ENCODE measurements at places on chromosomes 11 and 22.

DNA sequence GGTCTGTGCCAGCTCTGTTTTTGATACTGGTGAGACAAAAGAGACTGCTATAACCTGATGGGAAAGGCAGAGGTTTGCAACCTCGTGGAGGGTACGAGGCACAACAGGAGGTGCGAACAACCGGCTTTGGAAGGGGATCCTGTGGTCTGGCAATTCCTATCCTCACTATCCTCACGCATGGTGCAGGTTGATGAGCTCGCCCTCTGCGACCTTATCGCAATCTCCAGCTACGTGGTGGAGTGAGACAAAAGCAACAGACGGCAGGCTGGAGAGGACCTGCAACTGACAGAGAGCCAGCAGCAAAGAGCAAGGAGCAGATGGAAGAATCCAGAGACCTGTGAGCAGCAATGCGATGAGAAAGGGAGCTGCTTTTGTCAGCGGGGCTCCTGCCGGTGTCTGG lies 47.3 kb upstream of the TSKU start:
- no peak for DNase-seq

DNA sequence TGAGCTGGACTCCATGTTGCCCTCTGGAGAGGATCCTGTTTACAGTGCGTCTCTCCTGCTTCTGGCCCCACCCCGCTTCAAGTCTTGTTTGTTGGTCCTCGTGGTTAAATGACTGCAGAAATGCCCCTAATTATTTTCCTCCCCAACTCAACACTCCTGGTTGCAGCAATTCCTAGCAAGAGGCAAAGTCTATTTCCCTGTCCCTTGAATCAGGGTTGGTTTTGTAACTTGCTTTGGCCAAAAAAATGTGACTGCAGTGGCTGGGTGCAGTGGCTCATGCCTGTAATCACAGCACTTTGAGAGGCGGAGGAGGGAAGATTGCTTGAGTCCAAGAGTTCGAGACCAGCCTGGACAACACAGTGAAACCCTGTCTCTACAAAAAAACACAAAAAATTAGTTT lies 41.0 kb upstream of the FGF3 start:
- DNase-seq = no peak

- no peak for DNase-seq
These were observed 8.0 kb upstream of the FIBIN start for GRCh38 chr11:26985943-26986342.

DNA sequence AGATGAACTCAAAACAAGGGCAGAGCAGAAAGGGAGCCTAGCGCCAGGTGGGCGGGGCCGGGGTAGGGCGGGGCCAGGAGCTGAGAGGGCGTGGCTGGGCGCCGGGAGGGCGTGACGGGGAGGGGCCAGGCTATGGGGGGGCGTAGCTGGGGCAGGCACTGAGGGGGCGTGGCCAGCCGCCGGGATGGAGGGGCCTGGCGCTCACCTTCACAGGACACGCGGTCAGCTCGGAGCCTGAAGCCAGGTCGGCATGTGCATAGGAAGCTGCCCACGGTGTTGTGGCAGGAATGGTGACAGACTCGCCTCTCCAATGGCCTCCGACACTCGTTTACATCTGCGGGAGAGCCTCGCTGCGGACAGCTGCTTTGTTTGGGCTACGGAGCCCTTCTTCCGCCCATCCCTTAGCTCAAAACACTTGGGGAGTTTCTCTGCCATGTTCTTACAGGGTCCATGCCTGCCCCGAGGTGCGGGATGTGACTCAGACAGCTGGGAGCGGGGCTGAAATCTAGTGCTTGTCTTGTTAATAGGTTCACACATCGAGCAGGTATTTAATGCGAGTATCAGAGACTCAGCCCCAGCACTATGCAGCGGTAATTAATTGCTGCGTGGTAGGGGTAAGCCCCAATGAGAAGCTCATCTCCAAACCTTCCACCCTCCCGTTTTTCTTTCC lies 13.4 kb downstream of the VWCE start:
- DNase-seq = no peak

DNA sequence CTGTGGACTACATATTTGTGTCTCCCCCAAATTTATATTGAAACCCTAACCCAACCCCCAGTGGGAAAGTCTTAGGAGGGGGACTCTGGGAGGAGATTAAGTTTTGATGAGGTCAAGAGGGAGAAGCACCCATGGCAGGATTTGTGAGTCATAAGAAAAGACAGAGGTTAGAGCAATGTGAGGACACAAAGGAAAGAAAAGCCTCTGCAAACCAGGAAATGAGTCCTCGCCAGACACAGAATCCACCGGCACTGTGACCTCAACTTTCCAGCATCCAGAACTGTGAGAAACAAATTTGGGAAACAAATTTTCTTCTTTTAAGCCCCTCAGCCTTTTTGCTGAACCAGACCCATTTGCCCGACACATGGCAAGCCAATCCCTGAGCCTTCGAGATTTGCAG lies 397.0 kb downstream of the NTM start:
- DNase-seq = no peak

GRCh38 chr11:108351468-108351867 lies 115.9 kb downstream of the C11orf65 start:
- DNase-seq = no peak

GRCh38 chr11:34792814-34793258 lies 123.3 kb downstream of the APIP start:
- no peak for DNase-seq

GRCh38 chr11:108393046-108393445 lies 74.3 kb downstream of the C11orf65 start:
- no peak for DNase-seq

DNA sequence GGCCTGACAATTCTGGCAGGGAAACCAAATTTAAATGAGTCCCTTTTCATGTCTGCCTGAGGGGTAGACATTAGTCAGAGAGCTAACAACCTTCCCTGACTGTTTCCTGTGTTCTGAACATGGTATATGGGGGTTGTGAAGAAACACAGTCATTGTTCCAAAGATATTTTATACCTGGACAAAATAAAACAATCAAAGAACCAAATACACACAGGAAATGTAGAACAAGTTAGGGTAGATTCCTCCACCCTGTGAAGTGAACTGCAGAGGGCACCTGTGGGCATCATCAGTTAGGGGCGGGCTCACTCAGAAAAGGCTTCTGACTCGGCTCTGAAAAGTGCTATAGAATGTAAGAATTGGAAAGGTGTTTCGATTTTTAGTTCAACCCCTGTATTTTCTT lies 231.9 kb upstream of the CADM1 start:
- DNase-seq = no peak

DNA sequence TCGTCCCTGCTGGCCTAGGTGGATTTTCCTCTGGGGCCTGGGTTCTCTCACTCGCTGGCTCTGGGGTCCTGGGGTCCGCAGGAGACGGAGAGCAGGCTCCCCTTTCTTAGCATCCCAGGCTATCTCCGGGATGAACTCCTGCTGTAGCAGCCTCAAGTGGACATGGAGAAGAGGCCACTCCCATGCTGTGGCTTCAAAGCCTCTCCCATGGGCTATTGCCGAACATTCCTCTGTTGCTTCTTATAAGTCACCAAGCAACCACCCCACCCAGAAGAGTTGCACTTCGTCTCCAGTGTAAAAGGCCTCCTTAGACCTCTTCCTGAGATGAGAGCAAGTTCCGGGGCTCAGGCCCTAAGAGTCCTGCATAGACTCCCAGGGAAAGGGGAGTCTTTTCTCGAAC lies 124.0 kb upstream of the RCN1 start:
- DNase-seq = no peak

DNA sequence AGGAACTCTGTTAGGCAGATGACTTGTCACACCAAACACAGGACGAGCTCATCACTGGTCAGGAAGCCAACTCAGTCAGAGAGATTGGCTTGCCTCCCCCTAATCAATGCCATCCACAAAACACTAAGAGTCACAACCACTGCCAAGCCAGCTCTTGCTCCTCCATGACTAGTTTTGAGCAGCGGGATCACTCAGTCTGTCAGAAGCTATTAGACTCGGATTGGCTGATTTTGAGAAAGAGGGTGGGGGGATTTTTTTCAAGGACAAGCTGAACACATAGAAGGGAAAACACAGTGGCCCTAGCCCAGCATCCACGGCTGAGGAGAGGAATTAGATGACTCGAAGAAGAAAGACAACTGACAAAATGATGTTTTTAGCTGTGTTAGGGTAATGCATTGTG lies 55.9 kb downstream of the SEZ6L start:
- no peak for DNase-seq

DNA sequence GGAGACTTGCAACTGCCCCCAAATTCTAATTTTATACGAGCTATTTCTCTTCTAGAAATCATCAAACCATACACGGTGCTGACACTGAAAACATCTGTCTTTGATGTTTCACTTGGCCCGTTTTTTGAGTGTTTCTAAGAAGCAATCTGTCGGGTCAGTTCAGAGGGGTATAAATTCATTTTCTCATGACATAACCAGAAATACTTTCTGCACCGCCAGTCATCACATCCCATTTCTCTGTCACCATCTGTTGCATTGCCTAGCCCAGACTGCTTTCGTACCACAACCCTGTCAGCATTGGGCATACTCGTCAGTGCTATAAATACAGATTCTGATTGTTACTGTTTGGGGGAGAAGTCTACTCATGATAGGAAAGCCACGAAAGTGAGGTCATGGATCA lies 63.1 kb upstream of the CCDC90B start:
- DNase-seq = no peak

GRCh38 chr22:45828841-45829240 lies 148.1 kb downstream of the WNT7B start:
- DNase-seq = no peak

DNA sequence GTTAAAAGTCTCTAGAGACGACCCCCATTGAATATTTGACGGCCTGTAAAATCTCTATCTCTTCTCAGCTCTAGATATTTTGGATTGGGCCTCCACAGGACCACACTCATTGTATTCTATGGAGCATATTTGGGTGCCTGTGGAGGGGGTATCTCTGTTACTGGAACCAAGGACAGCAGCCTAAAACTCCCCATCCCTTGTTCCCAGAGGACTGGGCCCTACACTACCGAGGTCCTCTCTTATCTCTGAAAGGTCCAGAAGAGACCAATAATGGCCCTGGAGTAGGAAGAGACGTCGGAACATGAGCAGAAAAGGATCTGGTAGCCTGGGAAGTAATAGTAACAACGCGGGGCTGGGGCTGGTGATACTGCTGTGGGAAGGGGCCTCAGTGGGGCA lies 542 bp downstream of the HPS4 start:
- DNase-seq = no peak

DNA sequence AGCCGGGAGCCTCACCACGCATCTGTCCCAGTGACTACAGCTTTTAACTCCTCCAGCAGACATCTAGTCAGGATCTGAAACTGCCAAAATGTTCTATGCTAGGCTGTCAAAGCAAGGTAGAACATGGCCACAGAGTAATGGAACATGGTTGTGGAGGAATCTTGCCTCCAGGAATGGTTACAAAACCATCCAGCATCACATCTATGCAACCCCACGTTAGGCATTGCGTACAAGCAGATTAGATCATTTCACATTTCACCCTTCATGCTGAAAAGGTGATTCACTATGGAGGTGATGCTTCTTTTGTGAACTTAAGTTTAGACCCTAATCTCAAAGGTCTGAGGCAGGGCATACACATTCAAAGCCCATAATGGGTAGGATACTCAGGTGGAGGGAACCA lies 103.0 kb downstream of the PARVA start:
- no peak for DNase-seq

GRCh38 chr11:47105541-47105940 lies 71.1 kb downstream of the ARFGAP2 start:
- DNase-seq = no peak

DNA sequence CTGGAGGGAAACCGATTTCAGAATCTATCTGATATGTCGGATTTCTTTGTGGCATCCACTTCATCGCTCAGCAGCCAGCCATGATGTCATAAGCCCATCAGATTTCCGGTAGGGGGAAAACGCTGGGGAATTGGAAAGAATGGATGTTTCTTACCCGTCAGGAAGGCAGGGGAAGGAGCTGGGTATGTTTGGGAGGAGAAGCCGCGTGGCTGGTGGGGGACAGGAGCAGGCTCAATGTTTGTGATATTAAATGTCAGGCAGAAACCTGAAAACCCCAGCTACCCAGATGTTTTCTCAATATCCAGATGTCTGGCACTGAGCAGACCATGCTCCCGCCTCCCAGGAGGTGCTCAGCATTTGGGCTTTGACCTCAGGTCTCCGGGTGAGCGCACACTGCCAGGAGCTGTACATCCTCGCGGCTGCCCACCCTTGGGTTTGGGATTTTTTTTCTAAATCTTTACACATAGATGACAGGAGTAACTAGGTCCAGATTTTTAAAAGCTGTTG lies 67.5 kb downstream of the NFAM1 start:
- no peak for DNase-seq

GRCh38 chr11:85076535-85077330 lies 550.4 kb downstream of the DLG2 start:
- DNase-seq = no peak

DNA sequence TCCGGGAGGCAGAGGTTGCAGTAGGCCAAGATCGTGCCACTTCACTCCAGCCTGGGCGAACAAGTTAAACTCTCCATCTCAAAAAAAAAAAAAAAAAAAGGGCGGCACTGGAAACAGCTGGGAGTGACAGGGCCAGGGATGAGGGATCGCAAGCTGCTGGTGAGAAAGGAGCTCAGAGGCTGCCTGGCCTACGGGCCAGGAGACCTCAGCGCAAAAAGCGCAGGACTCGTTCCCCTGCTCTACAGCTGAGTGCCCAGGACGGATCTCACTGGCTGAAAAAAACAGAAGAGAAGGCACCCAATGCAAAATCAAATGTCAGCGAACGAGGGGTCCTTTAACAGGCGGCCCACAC lies 650 bp upstream of the NUP50 start:
- no peak for DNase-seq

DNA sequence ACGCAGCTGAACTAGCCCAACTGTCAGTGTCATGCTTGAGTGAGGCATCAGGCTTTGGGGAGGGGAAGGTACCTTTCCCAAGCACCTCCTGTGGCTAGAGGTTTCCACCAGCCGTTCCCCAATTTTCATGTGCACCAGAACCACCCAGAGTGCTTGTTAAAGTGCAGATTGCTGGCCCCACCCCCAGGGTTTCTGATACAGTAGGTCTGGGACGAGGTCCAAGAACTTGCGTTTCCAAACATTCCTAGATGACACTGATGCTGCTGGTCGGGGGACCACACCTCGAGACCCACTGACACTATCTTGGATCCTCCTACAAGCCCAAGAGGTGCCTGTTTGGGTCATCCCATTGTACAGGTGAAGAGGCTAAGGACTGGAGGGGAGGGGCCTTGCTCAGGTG lies 59.8 kb downstream of the PDE2A start:
- no peak for DNase-seq

GRCh38 chr11:11000579-11001283 lies 142.9 kb upstream of the ZBED5 start:
- DNase-seq = no peak

GRCh38 chr11:8812438-8812837 lies 98.6 kb upstream of the AKIP1 start:
- DNase-seq = no peak

DNA sequence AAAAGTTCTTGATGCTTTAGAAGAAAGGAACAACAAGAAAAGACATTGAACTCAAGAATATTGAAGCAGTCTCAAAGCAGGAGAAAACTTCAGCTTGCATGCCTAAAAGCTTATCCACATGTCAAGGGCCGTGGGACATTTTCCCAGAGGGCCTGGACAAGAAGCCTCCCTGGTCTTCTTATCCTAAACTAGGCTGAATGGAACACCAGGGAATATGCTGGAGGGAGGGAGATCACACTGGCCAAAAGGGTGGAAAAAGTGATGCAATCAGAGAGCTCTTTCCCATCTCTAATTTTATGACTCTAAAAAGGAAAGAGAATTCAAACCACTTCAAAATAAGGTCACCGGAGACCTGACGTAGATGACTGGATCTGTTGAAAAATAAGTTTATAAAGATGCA lies 107.2 kb downstream of the MPPED2 start:
- no peak for DNase-seq
